ENCODE measurements at places on chromosomes 6 and 20.
A peak's percentile ranks its signal among the peaks of the same experiment; 100 is the strongest.

GRCh38 chr6:71119560-71119959 is 162.7 kb upstream of the B3GAT2 start:
- no peak for DNase-seq

DNA sequence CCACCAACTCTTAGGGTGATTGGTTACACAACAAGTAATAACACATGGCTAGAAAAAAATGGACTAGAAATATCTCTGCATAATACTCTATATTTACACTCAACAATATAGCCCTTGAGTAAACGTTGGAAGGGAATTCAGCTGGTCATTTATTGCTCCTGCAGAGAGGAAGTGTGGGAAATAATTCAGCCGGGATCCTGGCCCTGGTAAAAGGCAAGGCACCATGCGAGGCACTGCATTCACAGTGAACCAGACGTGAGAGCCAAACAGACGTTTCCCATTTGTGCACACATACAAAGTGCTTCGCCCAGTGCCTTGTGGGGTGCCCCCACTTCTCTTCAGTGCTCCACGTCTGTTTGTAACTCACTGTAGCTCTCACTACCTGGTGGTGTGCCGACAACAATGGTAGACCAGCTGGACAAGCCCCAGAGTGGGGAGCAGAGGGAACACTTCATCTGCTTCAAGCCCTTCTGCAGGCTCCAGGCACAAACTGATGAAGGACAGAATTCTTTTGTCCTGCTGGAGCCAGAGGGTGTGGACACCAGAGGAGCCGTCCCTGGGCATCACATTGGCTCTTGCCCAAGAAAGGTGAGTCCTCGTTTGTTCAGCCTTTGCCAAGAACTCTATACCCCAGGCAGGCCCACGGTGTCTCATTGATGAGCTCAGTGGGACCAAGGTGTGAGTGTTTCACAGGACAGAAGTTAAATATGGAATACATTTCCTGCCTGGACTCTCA is 18.8 kb downstream of the SYNDIG1 start:
- no peak for DNase-seq

- peak; percentile 35 for DNase-seq
Observed at GRCh38 chr6:101114703-101115102, 233.6 kb upstream of the ASCC3 start.

DNA sequence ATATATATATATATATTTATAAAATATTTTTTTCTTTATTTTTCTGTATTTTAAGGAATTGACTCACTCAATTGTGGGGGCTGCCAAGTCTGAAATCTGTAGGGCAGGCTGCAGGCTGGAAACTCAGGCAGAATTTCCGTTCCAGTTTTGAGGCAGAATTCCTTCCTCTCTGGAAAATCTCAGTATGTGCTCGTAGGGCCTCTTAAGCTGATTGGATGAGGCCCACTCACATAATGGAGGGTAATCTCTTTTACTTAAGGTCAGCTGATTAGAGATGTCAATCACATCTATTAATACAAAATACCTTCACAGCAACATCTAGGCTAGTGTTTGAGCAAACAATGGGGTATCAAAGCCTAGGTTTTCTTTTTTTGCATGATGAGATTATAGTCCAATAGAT is 244.7 kb upstream of the RNF24 start:
- DNase-seq, result no peak

- DNase-seq, result no peak
Observed at GRCh38 chr6:105797983-105798453, 288.1 kb upstream of the PRDM1 start.

GRCh38 chr6:10434235-10434634 is 19.4 kb upstream of the TFAP2A start:
- no peak for DNase-seq

DNA sequence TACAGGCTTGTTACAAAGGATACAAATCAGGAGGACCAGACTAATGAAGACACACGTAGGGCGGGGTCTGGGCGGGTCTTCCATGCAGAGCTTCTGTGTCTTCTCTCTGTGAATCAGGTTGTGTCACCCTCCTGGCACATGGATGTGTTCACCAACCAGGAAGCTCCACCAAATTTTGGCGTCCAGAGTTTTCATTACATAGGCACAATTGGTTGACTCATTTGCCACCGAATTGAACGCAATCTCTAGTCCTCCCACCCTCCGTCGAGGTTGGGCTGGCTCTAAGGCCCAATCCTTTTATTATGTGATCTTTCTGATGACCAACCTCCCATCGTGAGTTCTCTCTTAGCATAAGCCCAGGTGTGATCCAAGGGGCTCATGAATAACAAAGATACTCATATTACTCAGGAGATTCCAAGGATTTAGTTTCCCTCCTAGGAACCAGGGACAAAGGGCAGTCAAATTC is 36.3 kb upstream of the DDR1 start:
- DNase-seq, result no peak

- no peak for DNase-seq
Observed at GRCh38 chr6:77930382-77930781, 277.5 kb downstream of the MEI4 start.

- peak; percentile 48 for DNase-seq
Observed at GRCh38 chr6:3868544-3868943, 19.4 kb downstream of the FAM50B start.

DNA sequence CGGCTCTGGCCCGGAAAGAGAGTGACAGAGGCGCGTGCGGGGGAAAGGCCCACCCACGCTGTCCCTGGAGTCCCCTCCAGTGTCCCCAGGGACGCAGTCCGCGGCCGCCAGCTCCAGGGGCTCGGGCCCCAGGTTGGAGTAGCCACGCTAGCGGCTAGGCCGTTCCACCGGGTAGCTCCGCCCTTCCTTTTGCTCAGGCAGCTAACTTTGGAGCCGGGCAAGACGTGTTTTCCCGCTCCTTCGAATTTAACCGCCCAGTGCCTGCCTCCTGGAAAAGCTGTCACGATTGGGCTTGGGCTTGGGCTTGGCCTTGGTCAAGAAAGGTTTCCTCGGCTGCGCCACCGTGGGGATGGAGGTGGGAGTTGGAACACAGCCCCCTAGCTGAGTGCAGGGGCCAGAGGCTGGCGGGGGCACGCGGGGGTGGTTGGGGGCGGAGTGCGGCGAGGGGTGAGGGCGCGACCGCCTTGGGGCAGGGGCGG is 4.7 kb downstream of the LINC00237 start:
- DNase-seq, result no peak

DNA sequence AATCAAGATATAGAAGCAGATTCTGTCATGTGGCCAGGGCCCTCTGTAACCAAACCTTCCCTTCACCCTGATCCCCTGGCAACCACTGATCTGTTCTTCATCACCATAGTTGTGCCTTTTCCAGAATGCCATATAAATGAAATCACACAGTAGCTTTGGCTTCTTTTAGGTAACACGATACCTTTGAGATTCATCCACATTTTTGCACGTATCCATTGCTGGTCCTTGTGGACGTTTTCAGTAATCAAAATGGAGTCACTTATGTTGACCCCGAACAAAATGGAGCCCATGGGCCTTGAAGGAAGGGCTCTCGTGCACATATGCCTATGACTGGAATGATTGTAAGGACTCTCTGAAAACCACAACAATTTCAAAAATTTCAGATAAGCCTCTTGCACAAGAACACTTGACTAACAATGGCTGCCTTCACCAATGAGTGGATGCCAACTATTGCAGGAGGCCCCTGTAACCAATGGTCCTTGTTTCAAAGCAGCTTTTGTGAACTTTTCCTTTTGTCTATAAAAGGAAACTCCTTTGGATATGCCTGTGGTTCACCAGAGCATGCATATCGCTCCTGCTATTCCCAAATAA is 84.3 kb upstream of the RALY start:
- no peak for DNase-seq
